Caco-2 (cell line): ENCODE measurements at places on chromosomes 11 and 22. TPM values are rescaled to one million over a fixed set of nuclear protein-coding genes. Genes with fewer than 3 reads are reported as not detected.

ACTN3 gene
- total RNA-seq: 0.16 TPM in 1 of 2 replicates, not detected in the other

LDLRAD3 gene
- 9.9 and 11.8 TPM in 2 replicates for total RNA-seq

DNA sequence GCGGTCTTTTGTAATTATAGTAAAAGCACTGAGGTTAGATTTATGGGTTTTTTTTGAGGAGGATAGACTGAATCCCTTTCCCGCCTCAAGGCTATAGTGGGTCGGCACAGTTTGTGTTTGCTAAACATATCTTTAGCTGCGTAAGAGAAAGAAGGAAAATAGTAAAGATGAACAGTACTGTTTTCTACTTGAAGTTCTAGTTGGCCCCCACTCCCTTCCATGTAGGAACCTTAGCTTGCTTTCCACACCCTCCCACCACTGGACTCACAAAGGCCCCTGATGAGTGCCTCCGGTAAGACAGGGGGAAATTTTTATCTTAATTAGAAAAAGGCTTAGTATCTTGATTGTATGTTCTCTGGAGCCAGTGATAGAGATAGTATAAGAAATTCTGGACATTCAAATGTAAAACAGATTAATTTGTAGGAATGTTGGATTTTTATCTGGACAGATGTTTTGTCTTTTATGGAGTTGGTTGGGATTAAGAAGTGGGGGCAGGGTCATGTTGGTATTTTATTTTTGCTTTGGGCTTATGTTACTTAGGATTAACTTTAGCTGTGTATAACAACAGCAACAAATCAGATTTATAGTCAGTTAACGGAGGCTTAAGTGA, 49.4 kb downstream of the PTPRJ start:
- no peak for DNase-seq
- H3K4me1 ChIP-seq: no peaks in the 10 kb centered on the region
- H3K4me3 ChIP-seq: no peak overlapping the region
- H3K27ac ChIP-seq: peak overlapping the region; percentile 25
- H3K27me3 ChIP-seq: no peaks in the 10 kb centered on the region

DNA sequence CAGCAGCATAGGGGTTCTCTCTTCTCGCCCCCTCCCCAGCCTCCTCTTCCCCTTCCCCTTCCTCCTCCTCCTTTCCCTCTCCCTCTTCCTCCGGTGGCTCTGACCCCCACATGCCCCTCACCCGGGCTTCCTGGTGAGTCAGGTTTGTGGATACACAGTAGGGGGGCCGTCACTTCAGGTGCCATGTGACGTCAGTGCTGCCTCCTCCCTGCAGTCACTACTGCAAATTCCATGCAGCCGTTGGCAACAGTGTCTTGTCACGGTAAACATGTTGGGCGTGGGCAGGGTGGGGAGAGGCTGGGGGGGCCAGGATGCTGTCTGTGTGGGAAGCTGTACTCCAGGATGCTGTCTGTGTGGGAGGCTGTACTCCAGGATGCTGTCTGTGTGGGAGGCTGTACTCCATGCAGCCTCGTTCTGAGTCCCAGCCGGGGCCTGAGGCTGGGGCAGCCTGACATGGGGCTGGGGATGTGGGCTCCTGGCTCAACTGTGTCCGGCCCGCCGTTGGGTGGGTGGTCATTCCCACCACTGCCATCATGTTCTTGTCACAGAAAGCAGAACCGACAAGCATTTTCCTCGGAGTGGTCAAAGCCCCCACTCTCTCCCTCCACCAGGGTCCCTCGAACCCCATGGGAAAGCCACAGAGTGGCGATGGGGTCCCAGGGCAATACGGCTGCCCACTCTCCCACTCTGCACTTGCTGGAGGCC, 2.4 kb upstream of the MUC2 start:
- no peaks in the 10 kb centered on the region for H3K36me3 ChIP-seq
- no peaks in the 10 kb centered on the region for H3K4me1 ChIP-seq
- no peak overlapping the region for H3K4me3 ChIP-seq
- no peak overlapping the region for H3K27ac ChIP-seq
- H3K27me3 ChIP-seq: no peaks in the 10 kb centered on the region
- DNase-seq: peak; percentile 38

GRCh38 chr11:44568658-44569473, 3.4 kb downstream of the CD82 start:
- no peaks in the 10 kb centered on the region for H3K36me3 ChIP-seq
- DNase-seq: no peak
- H3K27ac ChIP-seq: no peak overlapping the region
- no peaks in the 10 kb centered on the region; the same call in 1 of the 2 replicates for H3K27me3 ChIP-seq

DNA sequence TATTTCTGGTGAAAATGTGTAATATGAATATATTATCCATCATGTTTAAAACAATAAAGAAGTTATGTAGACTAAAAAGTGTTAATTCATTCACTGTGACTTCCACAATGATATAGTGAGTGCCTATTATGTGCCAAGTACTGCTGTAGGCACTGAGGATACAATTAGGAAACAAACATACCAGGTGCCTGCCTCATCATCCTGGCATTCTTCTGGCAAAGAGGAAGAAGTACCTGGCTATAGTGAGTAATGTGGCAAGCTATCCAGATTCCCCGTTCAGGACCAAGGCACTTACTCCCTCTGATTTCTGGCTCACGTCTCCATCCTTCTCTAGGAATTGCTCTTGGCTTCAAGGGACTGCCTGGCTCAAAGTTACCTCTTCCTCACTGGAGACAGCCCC, 77.5 kb upstream of the CLMP start:
- no peaks in the 10 kb centered on the region for H3K4me1 ChIP-seq
- H3K27ac ChIP-seq: no peak overlapping the region
- no peak overlapping the region for H3K4me3 ChIP-seq
- no peaks in the 10 kb centered on the region; the same call in 1 of the 2 replicates for H3K27me3 ChIP-seq

DNA sequence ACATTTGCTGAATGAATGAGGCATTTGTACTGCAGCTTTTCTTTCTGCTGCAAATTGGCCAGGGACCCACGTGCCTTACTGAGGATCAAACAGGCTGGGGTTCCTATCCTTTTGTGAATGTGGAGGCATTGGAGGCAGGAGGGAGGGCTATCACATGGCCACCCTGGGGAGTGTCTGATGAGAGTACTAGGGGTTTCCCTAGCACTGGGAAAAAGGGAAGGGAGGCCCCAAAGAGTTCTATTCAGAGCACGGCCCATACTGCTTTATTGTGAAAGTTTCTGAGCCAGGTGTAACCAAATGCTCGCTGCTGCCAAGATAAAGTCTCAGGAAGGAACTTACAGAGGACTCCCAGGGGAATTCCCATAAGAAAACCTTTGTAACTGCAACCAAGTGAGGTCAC, 78.4 kb upstream of the ANO1 start:
- no peaks in the 10 kb centered on the region for H3K27me3 ChIP-seq
- no peaks in the 10 kb centered on the region for H3K36me3 ChIP-seq
- DNase-seq: no peak
- no peaks in the 10 kb centered on the region for H3K4me1 ChIP-seq

MOGAT2 gene
- 0.39 and 0.56 TPM in 2 replicates for total RNA-seq

DNA sequence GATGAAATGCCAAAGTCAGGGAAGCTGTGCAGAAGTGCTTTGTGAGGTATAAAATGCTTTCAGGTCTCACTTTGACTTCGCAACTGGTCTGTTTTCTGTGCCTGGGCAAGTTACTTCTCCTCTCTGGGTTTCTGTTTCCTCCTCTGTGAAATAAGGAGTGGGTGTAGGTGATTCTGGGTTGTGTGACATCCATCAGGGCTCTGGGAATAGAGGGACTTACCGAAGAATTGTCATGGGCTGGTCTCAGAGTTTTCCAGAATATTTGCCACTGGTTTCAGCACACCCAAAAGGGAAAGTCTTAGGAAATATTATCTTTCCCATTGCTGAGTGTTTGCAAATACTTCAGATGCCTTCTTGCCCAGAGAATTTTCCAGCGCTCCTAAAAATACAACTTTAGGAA, 118.4 kb downstream of the KIAA1671 start:
- no peaks in the 10 kb centered on the region for H3K36me3 ChIP-seq
- no peak overlapping the region for H3K4me3 ChIP-seq
- H3K4me1 ChIP-seq: no peaks in the 10 kb centered on the region
- H3K27me3 ChIP-seq: no peaks in the 10 kb centered on the region
- H3K27ac ChIP-seq: no peak overlapping the region

- no peak for DNase-seq
- no peak overlapping the region for H3K4me3 ChIP-seq
- no peaks in the 10 kb centered on the region for H3K4me1 ChIP-seq
- H3K36me3 ChIP-seq: no peaks in the 10 kb centered on the region
- no peaks in the 10 kb centered on the region for H3K27me3 ChIP-seq
Measured at GRCh38 chr11:31850365-31850764, 39.2 kb upstream of the PAX6 start.

DNA sequence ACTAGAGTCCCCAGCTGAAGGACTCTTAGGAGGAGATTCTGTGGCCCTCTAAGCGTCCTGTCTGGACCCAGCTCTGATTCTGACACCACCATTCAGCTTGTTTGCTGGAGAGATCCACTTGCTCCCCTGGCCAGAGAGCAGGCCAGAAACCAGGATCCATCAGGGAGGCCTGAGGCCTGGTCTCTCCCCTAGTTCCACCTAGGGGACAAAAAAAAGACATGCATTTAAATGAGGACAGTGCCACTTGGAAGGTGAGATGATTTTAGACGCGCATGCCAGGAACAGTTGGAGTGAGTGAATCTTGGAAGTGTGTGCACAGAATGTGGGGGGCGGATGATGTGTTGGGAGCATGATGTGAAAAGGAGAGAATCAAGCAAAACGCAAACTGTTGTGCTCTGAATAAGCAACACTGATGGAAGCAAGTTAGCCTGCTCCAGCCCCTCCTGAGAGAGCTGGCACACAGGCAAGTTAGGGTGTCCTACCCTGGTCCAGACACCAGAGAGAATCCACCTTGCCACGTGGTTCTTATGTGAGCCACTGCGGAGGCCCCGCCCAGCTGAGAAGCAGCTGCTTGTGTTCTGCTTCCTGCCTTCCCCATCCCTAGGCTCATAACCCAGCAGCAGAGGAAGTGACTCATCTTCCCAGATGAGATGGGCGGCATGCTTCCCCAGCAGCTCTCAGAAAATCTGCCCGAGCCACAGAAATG, 8.0 kb upstream of the SLCO2B1 start:
- peak; percentile 78 for DNase-seq
- no peaks in the 10 kb centered on the region for H3K27me3 ChIP-seq
- no peak overlapping the region for H3K27ac ChIP-seq
- peaks cover 45% of the 10 kb centered on the region for H3K4me1 ChIP-seq
- H3K36me3 ChIP-seq: no peaks in the 10 kb centered on the region
- no peak overlapping the region for H3K4me3 ChIP-seq

DNA sequence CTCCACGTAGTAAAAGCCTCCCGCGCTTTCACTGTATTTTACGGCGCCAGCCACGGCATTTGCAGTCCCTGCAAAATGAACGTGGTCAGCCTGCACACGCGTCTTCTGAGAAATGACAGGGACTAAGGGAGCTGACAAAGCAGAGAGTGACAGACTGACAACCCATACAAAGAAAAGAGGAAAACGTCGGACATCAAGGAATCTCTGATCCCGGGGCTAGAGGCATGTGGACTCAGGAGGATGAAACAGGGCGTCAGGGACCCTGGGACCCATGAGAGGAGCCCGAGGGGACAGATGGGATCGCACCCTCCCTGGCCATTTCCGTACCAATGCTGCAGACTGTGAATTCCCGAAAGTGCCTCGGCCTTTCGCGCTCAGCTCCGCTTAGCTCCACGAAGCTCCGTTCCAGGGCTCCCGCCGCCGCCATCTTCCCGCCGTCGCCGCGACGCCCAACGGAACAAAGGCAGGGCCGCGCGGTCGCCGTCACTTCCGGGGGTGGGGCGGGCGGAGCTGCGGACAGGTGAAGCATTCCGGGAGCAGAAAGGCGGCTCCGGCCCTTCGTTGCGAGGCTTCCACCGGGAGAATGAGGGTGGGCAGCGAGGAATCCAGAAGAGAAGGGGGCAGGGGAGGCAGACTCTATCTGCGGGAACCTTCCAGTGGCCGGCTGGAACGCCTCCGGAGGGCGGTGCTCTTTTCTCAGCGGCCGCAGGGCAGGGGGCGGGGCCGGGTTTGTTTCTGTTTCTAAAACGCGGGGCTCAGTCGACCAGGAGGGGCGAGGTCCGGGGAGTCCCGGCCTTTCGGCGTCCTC, at the start of gene NUP160:
NUP160 (minus strand) TSS at position 459 of the 808 bp plus-strand sequence; CDS start at position 427, 32 bp downstream.
- peak within 1 kb of the TSS; percentile 98 for H3K27ac ChIP-seq
- peaks cover 11% of the 10 kb centered on the region for H3K4me1 ChIP-seq
- peak within 1 kb of the TSS; percentile 96 for H3K4me3 ChIP-seq
- DNase-seq: peak; percentile 85

NLRP14 gene
- total RNA-seq: not detected in 2 replicates

- H3K4me1 ChIP-seq: 0 out of 2 replicates have a peak, but pooled peaks cover 14% of the 10 kb centered on the region
- no peaks in the 10 kb centered on the region for H3K36me3 ChIP-seq
- H3K27me3 ChIP-seq: no peaks in the 10 kb centered on the region
Measured at GRCh38 chr11:34860034-34860433, 56.1 kb downstream of the APIP start.

HPS4 gene
- 35.1 and 36.6 TPM in 2 replicates for total RNA-seq

DNA sequence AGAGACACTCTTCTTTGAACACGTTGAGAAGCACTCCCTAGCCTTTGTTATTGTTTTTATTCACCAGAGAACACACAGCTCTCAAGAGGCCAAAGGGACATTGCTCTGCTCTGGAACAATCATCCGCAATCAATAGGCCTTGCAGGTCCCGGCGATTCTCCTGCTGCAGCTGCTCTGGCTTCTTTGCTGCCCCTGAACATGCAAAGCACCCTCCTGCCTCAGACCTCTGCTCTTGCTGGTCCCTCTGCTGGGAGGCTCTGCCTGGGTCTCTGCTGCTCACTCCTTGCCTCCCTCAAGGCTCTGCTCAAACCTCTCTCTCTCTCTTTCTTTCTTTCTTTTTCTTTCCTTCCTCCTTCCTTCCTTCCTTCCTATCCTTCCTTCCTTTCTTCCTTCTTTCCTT, 232.7 kb downstream of the DSCAML1 start:
- H3K36me3 ChIP-seq: no peaks in the 10 kb centered on the region
- no peak overlapping the region for H3K27ac ChIP-seq
- DNase-seq: no peak
- no peaks in the 10 kb centered on the region; the same call in 1 of the 2 replicates for H3K27me3 ChIP-seq

GRCh38 chr22:48477031-48477721, 1350.5 kb downstream of the BRD1 start:
- H3K36me3 ChIP-seq: no peaks in the 10 kb centered on the region
- no peaks in the 10 kb centered on the region for H3K27me3 ChIP-seq
- no peak for DNase-seq
- no peak overlapping the region for H3K27ac ChIP-seq

GRCh38 chr11:78549624-78550409, 24.8 kb downstream of the NARS2 start:
- DNase-seq: no peak
- H3K4me3 ChIP-seq: no peak overlapping the region
- peak overlapping the region; percentile 56 for H3K27ac ChIP-seq
- H3K4me1 ChIP-seq: peaks cover 32% of the 10 kb centered on the region
- H3K36me3 ChIP-seq: no peaks in the 10 kb centered on the region
- no peaks in the 10 kb centered on the region for H3K27me3 ChIP-seq

SPECC1L gene
- total RNA-seq: 64.6 and 72.8 TPM in 2 replicates
